ENCODE measurements at places on chromosomes 13 and 19. TPM values are rescaled to one million over a fixed set of nuclear protein-coding genes. Genes with fewer than 3 reads are reported as not detected.

- DNase-seq = no peak
Observed at GRCh38 chr13:20546556-20546955, 20.4 kb upstream of the IFT88 start.

DNA sequence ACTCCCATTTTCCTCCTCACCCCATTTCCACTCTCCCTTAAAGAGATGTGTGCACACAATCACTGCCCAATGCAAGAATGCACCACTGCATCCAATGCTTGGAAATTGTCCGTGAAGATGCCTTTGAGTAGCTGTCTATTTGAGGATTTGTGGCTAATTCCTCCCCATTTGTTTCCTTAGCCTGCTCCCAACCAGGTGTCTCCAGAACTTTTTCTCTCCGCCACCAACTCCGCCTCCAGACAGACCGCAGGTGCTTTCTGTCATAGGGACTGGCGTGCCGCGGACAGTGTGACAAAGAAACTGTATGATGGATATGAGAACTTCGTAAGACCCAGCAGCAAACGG is 461 bp upstream of the TM9SF2 start:
- DNase-seq = no peak

Gene SHD
- total RNA-seq = 15.7 TPM

DNA sequence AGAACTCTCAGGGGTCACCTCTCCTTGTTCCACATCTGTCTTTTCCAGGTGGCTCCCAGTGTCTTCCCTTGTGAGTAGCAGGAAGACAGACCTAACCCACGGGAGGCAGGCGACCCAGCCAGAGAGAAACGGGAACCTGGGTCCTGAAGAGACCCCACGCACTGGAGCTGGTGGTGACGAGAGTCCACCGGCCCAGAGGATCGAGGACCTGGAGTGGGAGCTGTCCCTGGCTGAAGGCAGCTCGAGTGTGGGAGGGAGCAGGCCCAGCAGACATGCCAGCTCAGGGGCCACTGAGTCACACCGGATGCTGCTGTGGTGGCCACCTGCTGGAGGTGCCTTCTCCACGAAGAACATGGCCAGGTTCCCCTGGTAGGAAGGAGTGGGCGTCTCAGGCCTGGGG is 66.5 kb upstream of the ATP12A start:
- DNase-seq = no peak

DNA sequence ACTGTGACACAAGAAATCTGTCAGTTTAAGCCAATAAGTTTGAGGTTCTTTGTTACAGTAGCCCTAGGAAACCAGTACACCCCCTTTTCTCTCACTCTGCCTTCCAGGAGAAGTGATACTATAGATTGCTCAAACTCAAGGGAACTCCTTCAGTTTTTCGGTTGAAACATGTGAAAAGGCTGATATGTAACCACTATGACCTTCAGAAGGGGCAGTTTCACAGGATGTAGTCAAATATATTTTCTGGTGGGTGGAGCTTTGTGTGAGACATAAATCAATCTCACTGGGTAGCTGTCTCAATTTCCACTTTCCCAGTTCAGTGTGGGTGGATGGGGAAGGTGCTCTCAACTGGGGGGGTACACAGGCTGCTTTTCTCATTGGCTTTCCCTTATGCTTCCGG is 41.7 kb downstream of the HTR2A start:
- no peak for DNase-seq

DNA sequence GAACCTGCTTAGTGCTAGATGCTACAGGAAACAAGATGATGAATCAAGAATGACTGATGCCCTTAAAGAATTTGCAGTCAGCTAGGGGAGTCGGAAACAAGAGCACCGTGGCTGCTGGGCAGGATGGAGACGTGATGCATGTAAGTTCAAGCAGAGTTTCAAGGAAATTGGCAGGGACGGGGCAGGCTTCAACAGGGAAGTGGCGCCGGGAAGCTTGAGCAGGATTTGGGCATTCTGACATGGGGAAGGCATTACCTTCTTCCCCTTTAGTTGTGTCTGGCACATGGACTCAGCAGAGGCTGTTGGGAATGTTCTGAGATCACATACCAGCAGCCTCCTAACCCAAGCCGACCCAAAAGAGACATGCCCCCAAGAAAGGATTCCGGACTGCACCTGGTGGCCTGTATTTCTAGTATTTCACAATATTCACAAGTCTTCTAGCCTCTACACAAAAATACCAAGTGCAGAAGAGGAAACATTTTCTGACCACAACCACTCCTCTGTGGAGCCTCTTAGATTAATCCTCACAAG is 138.2 kb downstream of the CRYL1 start:
- no peak for DNase-seq

DNA sequence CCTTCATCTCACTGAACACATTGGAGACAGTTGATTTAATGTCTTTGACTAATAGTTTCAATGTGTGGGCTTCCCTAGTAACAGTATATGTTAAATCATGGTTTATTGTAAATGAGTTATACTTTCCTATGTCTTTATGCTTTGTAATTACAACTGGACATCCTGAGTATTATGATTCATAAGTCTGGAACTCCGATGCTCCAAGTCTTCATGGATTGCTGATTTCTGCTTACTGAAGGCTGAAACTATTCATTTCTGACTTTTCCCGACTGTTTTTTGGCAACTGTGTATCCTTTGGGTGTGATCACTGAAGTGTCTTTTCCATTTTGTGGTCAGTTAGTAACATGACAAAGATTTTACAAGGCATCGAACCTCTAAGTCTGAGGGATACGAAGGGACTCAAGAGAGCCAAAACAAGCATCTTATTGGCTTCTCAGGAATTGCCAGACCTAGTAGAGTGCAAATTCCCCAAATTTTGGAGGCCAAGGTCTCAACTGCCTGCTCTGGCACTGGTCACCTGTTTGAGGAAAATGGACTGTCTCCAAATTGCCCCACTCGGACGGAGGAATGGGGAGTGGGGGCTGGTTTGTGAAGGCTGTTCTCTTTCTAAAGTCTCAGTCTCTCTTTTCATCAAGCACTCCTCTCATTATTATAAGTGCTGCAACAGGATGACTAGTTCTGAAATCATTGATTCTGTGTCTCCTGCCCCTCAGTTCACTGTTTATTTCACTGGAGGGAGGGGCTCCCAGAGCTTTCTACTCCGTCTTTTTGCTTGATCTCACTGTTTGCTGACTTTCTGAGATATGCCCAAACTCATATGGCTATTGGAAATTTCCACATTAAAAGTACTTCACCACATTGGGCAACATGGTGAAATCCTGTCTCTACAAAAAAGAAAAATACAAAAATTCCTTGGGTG is 20.2 kb upstream of the CD70 start:
- no peak for DNase-seq

DNA sequence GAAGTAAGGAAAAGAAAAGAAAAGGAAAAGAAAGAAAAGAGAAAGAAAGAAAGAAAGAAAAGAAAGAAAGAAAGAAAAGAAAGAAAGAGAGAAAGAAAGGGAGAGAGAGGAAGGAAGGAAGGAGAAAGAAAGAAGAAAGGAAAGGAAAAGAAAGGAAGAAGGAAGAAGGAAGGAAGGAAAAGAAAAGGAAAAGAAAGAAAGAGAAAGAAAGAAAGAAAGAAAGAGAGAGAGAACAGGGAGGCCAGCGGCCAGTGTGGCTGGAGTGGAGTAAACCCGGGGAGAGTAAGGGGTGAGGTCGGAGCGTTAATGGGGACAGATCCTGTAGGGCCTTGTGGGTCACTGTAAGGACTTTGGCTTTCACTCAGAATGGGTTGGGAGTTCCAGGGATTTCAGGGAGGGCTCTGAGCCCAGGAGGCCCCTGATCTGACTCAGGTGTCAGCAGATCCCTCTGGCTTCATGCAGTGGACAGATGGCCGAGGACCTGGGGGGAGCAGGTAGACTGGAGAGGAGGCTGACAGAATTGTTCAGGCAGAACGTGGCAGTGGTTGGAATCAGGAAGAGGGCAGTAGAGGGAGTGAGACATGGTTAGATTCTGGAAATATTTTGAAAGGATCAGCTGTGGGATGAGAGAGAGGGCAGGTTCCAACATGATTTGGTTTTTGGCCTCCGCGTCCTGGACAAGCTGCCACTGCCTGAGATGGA is 19.8 kb upstream of the FXYD3 start:
- no peak for DNase-seq

DNA sequence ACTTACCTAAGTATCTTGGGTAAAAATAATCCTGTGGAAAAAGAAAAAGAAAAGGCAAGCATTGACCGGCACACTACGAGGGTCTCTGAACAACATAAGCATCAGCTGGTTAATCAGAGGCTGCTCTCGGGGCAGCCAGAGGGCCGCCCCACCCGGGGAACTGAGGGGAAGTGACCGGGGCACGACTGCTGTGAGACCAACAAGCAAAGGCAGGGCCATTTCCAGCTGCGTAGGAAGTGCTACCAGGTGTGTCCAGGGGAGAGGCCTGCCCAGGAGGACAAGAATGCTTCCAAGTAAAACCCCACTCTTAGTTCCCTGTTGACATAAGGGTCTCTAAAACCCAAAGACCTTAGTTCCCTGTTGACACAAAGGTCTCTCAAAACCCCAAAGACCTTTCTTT is 15.9 kb downstream of the GAS6 start:
- no peak for DNase-seq

GRCh38 chr13:80571346-80572307 is 230.7 kb upstream of the SPRY2 start:
- no peak for DNase-seq

DNA sequence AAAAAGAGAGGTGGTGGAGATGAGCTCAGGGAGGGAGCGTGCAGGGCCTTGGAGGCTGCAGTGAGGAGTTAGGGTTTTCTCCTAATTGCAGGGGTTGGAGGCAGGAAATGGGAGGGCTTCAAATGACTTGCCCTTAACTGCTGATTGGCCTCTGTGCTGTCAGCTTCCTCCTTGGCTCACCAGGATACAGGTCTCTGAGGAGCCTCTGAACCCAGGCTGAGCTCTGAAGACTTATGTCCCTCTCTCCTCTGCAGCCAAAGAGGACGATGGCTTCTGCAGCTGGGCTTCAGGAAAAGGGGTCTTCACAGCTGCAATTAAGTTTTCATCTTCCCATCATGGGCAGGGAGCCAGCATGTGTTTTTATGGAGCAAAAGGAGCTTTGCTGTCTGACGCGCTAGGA is 6.7 kb upstream of the RANBP3 start:
- DNase-seq = no peak

Gene ZNF587B
- total RNA-seq = 34.4 TPM

GRCh38 chr13:29819143-29819542 is 31.3 kb downstream of the UBL3 start:
- DNase-seq = no peak

Gene KLK2
- total RNA-seq = not detected

DNA sequence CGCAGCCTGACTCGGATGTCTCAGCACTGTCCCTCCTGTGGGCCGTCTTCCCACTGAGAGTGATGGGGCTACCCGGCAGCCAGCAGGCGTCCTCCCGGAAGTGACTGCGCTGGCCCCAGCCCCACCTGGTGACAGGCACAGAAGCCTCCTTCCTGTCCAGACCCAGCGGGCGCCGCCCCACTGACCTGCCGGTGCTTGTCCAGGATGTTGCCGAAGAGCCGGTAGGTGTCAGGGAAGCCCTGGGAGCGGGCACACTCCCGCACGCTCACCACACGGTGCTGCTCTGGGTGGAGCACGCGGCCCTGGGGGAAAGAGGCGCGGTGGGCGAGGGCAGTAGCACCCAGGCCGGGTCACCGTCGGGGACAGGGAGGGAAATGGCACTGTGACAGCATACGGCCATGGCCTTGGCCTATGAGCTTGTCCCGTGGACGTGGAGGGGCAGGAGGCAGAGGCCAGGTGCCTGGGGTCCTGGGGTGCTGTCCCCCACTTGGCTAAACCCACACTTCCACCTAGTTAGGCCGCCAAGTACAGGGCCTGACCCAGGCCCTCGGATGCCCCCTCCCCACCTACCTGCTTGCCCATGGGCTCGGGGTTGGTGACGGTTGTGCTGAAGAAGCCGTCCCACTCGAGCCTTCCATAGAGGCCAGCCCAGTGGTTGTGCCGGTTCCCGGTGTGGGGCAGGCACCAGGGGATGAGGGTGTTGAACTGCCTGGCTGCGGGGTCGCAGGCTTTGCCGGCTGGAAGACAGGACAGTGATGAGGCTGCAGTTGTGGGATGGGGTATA is 16.0 kb upstream of the EIF3G start:
- no peak for DNase-seq

- no peak for DNase-seq
Observed at GRCh38 chr13:25657157-25657556, 285.4 kb downstream of the ATP8A2 start.

DNA sequence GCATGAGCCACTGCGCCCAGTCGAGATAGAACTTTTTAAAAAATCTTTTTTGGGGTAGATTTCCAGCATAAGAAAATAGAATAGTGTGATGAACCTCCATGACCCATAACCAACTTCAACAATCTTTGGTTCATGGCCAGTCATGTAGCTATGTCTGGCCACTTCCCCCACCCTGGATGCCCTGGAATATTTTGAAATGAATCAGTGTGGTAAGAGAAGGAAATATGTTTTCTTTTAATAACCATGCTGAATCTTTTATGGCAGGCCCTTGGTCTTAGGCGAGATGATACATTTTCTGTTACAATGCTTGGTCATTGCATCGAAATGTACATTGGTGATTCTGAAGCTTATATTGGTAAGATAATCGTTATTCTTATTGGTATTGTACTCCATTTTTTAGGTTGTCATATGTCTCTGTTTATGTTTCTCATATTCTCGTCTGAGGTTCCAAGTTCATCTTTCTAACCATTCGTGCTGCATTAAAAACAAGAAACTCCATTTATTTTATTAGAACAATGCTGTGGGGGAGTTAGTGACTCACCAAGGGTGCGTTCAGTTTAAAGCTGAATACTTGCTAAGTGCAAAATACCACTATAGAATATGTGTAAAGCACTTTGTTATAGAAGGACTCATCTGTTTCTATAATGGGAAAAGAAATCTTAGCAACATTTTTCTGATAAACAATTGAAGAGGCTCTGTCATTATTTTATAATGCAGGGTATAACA is 16.4 kb upstream of the UPF3A start:
- no peak for DNase-seq

Gene YJEFN3
- total RNA-seq = 6.0 TPM

Gene ZNF99
- not detected for total RNA-seq

DNA sequence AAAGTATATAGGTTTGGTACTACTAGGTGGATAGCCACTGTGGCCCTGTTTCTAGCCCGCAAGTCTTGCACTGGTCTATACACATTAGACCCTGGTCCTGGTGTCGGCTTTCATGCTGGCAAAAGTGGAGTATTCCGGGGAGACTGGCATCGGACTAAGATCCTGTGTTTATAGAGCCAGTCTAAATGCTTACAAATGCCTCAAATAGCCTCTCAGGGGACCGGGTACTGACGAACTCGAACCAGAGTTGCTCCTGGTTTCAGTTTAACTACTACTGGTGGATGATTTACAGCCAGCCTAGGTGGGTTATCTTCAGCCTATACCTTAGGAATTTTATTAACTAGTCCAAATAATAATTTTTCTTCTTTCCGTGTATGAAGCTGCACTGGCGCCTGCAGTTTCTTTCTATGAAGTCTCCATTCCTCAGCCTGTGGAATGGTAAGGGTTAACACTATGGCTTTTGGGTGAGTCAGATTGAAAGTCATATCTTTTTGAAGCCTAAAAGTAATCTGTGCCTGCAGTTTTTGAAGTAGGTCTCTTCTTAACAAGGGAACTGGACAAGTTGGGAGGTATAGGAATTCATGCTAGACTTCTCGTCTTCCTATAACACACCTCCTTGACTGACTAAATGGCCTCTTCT is 51.3 kb downstream of the OR10H4 start:
- DNase-seq = no peak

All from transverse colon (tissue), 4 donors.